Activated CD4-positive, alpha-beta T cell treated with anti-CD3 and anti-CD28 coated beads, Interleukin-2, amount 10 ng/mL, durations not matched to agents 24 days and 14 days (primary cell): ENCODE measurements at places on chromosomes 11 and 22. TPM values are rescaled to one million over a fixed set of nuclear protein-coding genes. Genes with fewer than 3 reads are reported as not detected.

ZNHIT2 gene
- 17.1 and 18.1 TPM in 2 replicates for total RNA-seq

SLC22A8 gene
- not detected in 2 replicates for total RNA-seq

MAP6 gene
- 0.09 and 0.14 TPM in 2 replicates for total RNA-seq

OR6Q1 gene
- total RNA-seq, result not detected in 2 replicates

OR4A16 gene
- total RNA-seq, result not detected in 2 replicates

OR52M1 gene
- not detected in 2 replicates for total RNA-seq

NXPE4 gene
- total RNA-seq, result not detected in 2 replicates

MLC1 gene
- not detected in 2 replicates for total RNA-seq

DNA sequence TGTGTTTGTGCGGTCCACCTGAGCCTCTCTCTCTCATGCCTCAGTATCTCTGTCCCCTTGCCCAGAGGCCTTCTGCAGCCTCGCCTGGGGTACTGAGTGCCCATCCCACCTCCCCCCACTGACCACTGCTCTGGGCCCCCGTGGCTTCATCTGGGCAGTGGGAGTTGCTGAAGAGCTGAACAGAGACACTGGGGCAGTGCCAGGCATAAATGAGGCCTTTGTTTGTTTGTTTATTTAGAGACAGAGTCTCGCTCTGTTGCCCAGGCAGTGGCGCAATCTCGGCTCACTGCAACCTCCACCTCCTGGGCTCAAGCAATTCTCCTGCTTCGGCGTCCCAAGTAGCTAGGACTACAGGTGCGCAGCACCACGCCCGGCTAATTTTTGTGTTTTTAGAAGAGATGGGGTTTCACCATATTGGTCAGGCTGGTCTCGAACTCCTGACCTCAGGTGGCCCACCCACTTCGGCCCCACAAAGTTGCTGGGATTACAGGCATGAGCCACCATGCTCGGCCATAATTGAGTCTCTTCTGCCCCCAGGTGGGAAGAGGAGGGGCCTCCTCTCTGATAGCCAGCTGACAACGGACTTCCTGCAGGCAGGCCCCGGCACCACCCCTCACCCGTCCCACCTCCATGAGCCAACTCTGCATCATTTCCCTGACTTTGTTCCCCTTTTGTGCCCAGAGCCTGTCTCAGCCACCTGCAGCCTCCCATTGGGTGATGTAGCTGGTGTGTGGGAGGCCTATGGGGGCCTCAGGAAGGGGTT, 9.3 kb downstream of the CRYBB3 start:
- no peak for DNase-seq

DNA sequence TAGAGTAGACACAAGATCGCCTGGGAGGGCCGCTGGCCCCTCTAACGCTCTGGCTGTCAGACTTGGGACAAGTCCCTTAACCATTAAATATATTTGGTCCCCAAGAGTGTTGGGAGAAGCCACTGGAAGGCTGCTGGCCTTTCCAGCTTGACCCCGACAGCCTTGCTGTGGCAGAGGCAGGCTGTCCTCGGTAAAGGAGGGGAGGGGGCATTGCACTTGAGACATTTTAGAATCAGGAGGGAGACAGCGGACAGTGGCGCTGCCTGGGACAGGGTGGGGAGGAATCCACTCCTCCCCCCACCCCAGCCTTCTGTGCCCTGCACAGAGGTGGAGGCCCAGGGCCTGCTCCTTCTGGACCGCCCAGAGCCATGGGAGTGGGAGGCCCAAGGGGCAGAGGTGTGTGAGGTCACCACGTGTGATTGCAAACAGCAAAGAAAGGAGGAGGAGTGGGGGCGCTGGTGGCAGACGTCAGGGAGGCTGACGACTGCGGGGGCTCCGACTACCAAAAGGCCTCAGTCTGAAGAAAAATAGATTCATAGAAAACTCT, 28.9 kb downstream of the APOL1 start:
- no peak for DNase-seq

DNA sequence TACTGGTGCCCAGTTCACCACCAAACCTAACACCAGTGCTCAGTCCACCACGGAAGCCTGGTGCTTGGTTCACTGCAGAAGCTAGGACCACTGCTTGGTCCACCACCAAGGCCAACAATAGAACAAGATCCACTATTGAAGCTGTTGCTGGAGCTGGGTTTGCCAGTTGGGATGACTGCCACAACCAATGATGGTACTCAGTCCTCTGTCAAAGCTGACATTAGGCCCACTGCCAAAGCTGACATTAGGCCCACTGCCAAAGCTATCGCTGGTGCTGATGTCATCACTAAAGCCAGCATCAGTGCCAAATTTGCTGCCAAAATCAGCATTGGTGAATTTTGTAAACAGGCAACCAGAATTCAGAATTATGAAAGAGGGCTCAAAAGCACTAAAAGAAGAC, 1850.2 kb upstream of the RAG2 start:
- DNase-seq, result no peak

GRCh38 chr22:19407649-19408606, 23.6 kb downstream of the HIRA start:
- DNase-seq, result no peak

- DNase-seq, result peak; percentile 45
Measured at GRCh38 chr11:94150056-94150455, 21.4 kb downstream of the PANX1 start.

- no peak for DNase-seq
Measured at GRCh38 chr22:44386386-44387035, 73.8 kb upstream of the SHISAL1 start.

- no peak for DNase-seq
Measured at GRCh38 chr11:77318600-77318999, 17.1 kb upstream of the GDPD4 start.

- DNase-seq, result no peak
Measured at GRCh38 chr11:38900211-38900610, 2302.2 kb upstream of the RAG2 start.

- no peak for DNase-seq
Measured at GRCh38 chr11:109422870-109423465, 978 bp downstream of the C11orf87 start.

- no peak for DNase-seq
Measured at GRCh38 chr11:46343520-46343919, 3.7 kb upstream of the DGKZ start.

DNA sequence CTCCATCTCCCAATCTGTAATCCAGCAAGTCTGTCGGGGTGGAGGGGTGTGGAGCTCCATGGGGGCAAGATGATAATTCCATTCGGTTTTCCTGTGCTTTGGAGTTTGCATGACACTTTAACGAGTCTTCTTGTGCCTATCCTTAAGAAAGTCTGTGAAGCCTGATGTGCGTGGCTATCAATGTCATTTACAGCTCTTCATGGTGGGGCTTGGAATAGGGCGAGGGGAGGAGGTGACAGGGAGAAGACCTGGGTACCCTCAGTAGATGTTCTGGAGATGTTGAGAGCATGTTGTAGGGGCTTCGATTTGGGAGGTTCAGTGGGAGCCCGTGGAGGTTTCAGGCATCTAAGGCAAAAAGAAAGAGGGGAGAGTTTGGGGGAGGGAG, 579 bp upstream of the PHLDB1 start:
- no peak for DNase-seq

- DNase-seq, result no peak
Measured at GRCh38 chr11:92557879-92558278, 333.3 kb downstream of the FAT3 start.

DNA sequence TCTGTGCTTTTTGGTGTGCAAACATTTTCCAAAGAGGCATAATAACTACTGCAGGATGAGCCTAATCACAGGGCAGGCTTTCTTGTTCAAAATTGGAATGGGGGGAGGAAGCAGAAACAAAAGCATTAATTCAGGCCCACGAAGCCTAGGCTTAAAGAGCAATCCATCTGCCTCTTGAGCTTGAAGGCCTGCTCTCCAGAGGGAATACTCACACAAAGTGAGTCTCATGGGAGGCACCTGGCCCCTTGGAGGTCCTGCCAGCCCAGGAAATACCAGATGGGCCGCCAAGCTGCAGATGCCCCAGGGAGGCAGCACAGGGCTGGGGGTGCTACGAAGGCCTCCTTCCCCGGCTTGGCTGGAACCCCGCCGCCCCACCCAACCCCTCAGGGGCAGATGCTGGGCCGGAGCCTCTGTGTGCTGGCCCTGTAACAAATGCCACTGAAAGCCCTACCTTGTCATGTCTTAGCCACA, 39.3 kb upstream of the COMT start:
- DNase-seq, result no peak

GRCh38 chr11:95589893-95590612, 199.5 kb downstream of the FAM76B start:
- no peak for DNase-seq

GRCh38 chr11:46302866-46303265, 25.4 kb downstream of the CREB3L1 start:
- no peak for DNase-seq

GRCh38 chr11:83007909-83008580, 63.7 kb downstream of the RAB30 start:
- DNase-seq, result no peak

- no peak for DNase-seq
Measured at GRCh38 chr22:46914916-46915894, 152.8 kb downstream of the TBC1D22A start.

GRCh38 chr11:69497221-69497787, 15.8 kb downstream of the LINC01488 start:
- DNase-seq, result no peak

DNA sequence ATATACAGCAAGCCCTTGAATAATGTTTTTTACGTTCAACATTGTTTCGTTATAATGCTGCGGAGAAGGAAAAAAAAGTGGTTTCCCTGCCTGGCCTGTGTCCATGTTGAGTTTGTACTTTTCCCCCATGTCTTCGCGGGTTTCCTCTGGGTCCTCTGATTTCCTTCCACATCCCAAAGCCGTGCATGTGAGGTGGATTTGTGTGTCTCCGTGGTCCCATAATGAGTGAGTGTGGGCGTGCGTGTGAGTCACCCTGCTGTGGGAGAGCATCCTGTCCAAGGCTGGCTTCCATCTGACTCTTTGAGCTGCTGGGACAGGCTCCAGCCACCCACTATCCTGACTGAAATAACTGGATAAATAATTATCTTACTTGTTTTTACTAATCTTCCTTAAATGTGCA, 29.6 kb upstream of the SNX19 start:
- DNase-seq, result peak; percentile 28

DNA sequence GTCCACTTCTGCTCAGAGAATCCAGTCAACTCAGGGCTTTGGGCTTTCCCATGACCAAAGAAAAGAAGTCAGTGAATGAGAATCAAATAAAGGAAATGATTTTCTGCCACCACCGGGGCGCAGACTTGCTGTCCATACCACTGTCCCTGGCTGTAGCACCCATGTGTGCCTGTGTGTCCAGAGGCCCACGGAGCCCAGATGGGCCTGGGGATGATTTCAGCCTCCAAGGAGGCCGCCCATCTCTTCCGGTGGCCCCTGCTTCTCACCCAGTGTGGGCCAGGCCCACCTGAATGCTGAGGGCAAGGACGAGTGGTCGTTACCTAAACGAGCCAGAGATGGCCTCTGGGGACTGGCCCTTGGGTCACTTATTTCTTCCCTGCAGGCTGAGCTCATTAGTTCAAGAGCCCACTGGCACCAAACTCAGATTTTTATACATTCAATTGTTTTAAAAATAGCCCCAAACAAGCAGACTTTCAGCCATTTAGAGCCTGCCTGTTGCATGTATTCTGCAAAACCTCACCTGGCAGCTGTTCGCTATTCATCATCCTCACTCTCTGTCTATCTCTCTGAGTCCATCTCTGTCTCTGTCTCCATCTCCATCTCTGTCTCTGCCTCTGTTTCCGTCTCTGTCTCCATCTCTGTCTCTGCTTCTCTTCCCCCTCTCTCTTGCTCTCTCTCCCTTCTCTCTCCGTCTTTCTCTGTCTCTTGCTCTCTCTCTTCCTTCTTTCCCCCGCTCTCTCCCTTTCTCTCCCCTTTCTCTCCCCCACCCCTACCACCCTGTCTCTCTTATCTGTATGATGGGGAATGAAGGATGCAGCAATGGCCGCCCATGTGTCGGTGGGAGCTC, 24.2 kb downstream of the KRTAP5-5 start:
- no peak for DNase-seq

GRCh38 chr22:32558681-32559355, 84.2 kb downstream of the FBXO7 start:
- DNase-seq, result no peak

DNA sequence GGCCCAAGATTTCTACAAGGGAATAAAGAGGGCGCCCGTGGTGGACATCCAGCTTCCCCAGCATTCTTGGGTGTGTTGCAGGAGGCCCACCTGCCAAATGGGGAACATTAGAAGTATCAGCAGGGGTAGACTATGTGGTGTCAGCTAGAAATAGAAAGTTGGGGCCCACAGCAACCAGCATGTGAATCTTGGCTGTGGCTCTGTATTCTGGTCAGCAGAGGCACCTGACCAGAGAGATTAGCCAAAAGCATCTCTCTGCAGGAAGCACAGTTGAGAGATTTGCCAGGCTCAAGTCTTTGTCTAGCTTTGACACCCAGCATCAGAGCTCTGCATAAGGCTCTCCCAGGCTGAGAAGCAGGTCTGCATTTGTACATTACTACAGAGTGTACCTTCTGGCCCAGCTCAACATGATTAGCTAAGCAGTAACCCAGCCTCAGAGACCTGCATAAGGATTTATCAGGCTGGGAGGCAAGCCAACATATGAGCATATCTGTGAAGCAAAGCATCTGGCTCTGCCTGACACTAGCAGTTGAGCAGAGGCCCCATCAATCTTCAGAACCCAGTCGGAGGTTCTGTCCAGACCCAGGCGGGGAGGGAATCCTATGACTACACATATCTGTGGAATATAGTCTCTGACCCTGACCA, 79.9 kb downstream of the MS4A13 start:
- no peak for DNase-seq

DNA sequence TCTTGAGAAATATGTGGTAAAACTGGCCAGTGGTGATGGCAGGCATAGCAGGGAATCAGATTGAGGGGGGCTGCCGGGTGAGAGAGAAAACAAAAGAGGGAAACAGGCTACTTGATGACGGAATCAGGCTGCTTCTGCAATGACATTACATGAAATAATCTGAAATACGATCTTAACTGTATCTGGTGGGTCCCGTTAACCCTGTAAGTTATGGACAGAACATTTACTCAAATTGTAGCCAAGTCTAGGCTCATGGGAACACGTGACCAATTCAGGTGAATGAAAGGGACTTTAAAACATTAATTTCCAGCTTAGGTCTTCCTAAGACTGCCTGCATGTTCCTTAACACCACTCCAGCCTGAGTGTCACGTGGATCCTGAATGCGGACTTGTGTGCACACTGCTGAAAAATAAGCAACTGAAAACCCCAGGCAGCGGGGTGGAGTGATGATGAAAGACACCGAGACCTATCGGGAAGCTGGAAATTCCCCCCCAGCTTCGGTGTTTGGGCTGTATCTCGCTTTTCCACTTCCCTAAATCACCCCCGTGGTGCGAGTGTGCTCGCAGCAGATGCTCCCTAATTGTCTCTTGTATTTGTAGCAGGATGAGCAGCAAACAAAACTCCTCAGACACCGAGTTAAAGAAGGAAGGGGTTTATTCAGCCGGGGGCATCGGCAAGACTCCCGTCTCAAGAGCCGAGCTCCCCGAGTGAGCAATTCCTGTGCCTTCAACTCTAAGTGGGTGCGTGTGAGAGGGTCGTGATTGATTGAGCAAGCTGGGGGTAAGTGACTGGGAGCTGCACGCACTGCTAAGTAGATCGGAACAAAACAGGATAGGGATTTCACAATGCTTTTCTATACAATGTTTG, 145.0 kb upstream of the GRK3 start:
- no peak for DNase-seq

GRCh38 chr11:63246045-63246444, 2.6 kb upstream of the SLC22A25 start:
- no peak for DNase-seq
